ENCODE measurements at places on chromosomes 1 and 21.
A peak's percentile ranks its signal among the peaks of the same experiment; 100 is the strongest.

GRCh38 chr1:18537386-18538306, 56.9 kb downstream of the KLHDC7A start:
- no peaks in the 10 kb centered on the region for H3K36me3 ChIP-seq
- no peak overlapping the region for H3K4me3 ChIP-seq
- H3K27me3 ChIP-seq = peaks cover 7% of the 10 kb centered on the region
- H3K4me1 ChIP-seq = no peaks in the 10 kb centered on the region
- no peak overlapping the region for H3K27ac ChIP-seq

DNA sequence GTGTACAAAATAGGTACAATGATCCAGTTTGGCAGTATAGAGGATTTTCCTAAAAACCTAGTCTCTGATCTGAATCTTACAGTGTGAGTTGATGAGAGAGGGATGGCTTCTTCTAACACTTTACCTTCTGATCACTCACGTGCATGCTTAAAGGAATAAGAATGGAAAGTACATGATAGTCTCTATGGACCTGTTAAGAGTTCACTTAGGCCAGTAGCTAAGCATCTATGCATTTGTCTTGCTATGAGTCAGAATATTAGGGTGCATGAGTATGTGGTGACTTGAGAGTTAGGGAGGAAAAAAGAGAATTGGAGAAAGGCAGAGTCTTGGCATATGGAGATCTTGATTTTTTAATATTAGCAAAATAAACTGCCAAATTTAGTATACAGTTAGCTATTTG, 206.3 kb downstream of the COL11A1 start:
- no peaks in the 10 kb centered on the region for H3K27me3 ChIP-seq
- H3K4me1 ChIP-seq = no peaks in the 10 kb centered on the region
- H3K36me3 ChIP-seq = no peaks in the 10 kb centered on the region
- H3K4me3 ChIP-seq = no peak overlapping the region
- no peak for DNase-seq

- no peak overlapping the region for H3K4me3 ChIP-seq
- peaks cover 13% of the 10 kb centered on the region for H3K4me1 ChIP-seq
- no peaks in the 10 kb centered on the region for H3K27me3 ChIP-seq
- no peak overlapping the region for H3K27ac ChIP-seq
- no peaks in the 10 kb centered on the region for H3K36me3 ChIP-seq
Observed at GRCh38 chr1:46404482-46405196, 10.5 kb downstream of the FAAH start.

- DNase-seq = no peak
- H3K27me3 ChIP-seq = no peaks in the 10 kb centered on the region
- no peaks in the 10 kb centered on the region for H3K4me1 ChIP-seq
- H3K4me3 ChIP-seq = no peak overlapping the region
Observed at GRCh38 chr21:25572861-25573310, 34.4 kb downstream of the MRPL39 start.

- H3K27ac ChIP-seq = no peak overlapping the region
- peaks cover 6% of the 10 kb centered on the region for H3K4me1 ChIP-seq
Observed at GRCh38 chr1:236685205-236685916, 938 bp upstream of the ACTN2 start.

DNA sequence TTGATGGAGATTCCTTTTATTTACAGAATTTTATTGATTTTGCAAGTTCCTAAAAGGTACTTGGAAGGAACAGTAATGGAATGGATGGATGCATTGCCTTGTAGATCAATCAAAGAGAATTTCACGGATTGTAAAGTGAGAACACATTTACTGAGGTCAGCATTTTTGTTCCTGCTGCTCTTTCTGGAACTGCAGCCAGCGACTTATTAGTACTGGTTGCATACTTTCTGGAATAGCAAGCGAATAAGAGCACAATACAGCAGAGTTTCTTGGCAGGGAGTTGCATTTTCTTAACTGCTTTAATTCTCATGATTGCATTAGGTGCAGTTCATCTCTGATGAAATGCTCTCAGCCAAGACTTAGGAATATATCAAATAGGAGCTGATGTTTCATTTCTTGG, 106.1 kb upstream of the CHODL start:
- no peaks in the 10 kb centered on the region for H3K36me3 ChIP-seq
- H3K27ac ChIP-seq = no peak overlapping the region
- H3K4me1 ChIP-seq = no peaks in the 10 kb centered on the region
- no peak overlapping the region for H3K4me3 ChIP-seq
- H3K27me3 ChIP-seq = no peaks in the 10 kb centered on the region
- no peak for DNase-seq

DNA sequence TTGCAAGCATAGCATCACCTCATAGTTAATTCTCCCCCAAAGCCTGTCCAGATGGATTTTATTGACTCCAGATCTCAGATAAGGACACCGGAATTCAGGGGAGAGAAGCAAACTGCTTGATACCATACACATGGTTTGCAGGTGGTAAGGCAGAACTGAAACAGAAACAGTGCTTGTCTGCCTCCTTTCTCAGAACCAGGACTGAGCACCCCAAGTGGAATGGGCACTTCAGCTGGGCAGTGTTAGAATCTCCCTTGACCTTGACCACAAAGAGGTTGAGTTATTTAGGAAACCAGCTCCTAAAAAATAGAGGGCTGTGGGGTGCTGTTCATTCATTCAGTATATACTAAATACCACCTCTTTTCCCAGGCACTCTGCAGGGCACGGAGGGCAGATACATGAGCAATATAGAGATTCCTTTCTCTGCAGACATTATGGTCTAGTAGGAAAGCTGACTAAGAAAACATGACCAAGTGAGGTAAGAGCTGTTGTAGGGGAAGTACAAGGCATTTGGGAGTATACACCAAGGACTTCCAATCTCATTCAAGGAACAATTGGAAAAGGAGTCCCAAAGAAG, 185.2 kb downstream of the C1orf94 start:
- H3K4me1 ChIP-seq = no peaks in the 10 kb centered on the region
- DNase-seq = peak; percentile 3
- H3K4me3 ChIP-seq = no peak overlapping the region
- no peak overlapping the region for H3K27ac ChIP-seq
- peaks cover 4% of the 10 kb centered on the region for H3K27me3 ChIP-seq
- H3K36me3 ChIP-seq = no peaks in the 10 kb centered on the region

DNA sequence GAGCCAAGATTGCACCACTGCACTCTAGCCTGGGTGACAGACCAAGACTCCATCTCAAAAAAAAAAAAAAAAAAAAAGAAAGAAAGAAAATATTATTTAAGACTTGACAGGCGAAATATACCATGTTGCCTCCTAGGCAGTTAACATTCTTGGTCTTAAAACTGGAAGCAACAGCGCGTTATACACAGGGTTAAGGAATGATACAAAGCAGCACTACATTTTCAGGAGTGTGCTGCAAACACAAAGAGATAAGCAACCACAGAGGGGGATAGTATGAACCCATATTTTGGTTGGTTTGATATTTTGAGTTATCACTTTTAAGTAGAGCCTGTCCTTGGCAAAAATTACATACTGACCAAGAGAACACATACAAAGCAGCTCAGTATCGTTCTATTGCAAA, 25.1 kb downstream of the USP24 start:
- H3K27ac ChIP-seq = no peak overlapping the region
- DNase-seq = no peak
- no peaks in the 10 kb centered on the region for H3K36me3 ChIP-seq
- H3K4me1 ChIP-seq = no peaks in the 10 kb centered on the region
- H3K4me3 ChIP-seq = no peak overlapping the region

DNA sequence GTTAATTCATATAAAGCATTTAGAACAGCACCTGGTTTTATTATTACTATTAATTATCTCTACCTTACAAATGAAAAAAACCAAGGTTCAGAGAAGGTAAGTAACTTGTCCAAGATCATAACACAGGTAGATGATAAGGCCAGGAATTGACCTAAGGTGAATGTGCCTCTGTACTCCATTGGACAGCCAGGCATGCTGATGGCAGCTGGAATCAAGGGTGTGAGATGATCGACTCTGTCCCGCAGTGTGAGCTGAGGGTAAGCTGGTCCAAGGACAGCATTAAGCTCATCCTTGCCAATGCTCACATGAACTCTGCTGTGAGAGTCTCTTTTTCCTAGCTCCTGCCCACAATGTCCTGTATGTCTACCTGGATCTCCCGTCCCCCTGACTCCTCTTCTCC, 58.4 kb downstream of the DMAP1 start:
- H3K4me1 ChIP-seq = no peaks in the 10 kb centered on the region
- H3K27me3 ChIP-seq = no peaks in the 10 kb centered on the region

DNA sequence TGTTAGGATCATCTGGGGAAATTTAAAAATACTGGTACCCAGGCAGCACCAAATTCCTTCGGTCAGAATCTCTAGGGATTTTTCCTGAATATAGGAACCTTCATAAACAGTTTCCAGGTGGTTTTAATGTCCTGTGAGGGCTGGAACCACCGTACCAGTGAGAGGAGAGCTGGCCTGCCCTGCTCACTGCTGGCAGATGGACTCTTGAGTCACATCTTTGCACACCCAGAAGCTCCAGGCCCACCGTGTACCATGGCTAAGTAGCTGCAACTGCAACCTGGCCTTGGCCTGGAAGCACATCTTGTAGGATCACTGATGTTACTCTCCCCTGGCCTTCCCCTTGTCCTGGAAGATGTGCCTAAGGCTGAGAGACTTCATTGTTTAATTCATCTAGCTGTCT, 181.5 kb downstream of the DISC1 start:
- H3K27me3 ChIP-seq = no peaks in the 10 kb centered on the region
- no peak overlapping the region for H3K4me3 ChIP-seq
- DNase-seq = no peak
- H3K27ac ChIP-seq = no peak overlapping the region
- H3K36me3 ChIP-seq = no peaks in the 10 kb centered on the region
- H3K4me1 ChIP-seq = no peaks in the 10 kb centered on the region

DNA sequence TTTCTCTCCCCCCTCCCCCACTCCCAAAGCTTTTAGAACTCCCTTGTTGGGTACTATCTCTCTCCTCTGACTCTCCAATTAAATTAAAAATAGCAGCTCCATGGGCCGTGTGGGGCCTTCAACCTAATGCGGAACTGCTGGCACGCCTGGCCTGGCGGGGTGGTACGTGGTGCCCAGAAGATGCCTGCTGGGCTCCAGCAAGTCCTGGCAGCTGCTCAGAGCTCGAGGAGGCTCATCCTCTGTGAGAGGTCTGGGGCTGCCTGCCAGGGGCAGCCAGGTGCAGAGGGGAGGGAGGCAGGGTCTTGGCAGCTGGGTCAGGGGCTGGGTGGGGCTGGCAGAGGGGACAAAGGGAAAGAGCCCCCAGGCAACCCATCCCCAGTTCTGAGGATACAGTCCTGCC, 74.4 kb downstream of the ACTL8 start:
- no peaks in the 10 kb centered on the region for H3K27me3 ChIP-seq
- H3K4me1 ChIP-seq = no peaks in the 10 kb centered on the region
- H3K36me3 ChIP-seq = no peaks in the 10 kb centered on the region

GRCh38 chr1:151006327-151007052, at the start of gene MINDY1:
Gene MINDY1 (minus strand): TSS chr1:151006902. CDS start chr1:151002617, 4,285 bp downstream.
- H3K27me3 ChIP-seq = no peaks in the 10 kb centered on the region
- DNase-seq = peak; percentile 65
- peaks cover 67% of the 10 kb centered on the region for H3K4me1 ChIP-seq
- H3K4me3 ChIP-seq = peak within 1 kb of the TSS; percentile 61
- H3K27ac ChIP-seq = peak within 1 kb of the TSS; percentile 84

GRCh38 chr1:48061162-48062136, 64.3 kb upstream of the TRABD2B start:
- no peaks in the 10 kb centered on the region for H3K36me3 ChIP-seq
- H3K4me3 ChIP-seq = no peak overlapping the region
- H3K27me3 ChIP-seq = no peaks in the 10 kb centered on the region
- H3K4me1 ChIP-seq = peaks cover 3% of the 10 kb centered on the region
- H3K27ac ChIP-seq = no peak overlapping the region

Measured in liver (tissue), 10 donors.